ENCODE measurements at places on chromosomes 2 and 18. TPM values are rescaled to one million over a fixed set of nuclear protein-coding genes. Genes with fewer than 3 reads are reported as not detected.

- DNase-seq = no peak
Measured at GRCh38 chr2:149463328-149464002, 124.1 kb downstream of the MMADHC start.

DNA sequence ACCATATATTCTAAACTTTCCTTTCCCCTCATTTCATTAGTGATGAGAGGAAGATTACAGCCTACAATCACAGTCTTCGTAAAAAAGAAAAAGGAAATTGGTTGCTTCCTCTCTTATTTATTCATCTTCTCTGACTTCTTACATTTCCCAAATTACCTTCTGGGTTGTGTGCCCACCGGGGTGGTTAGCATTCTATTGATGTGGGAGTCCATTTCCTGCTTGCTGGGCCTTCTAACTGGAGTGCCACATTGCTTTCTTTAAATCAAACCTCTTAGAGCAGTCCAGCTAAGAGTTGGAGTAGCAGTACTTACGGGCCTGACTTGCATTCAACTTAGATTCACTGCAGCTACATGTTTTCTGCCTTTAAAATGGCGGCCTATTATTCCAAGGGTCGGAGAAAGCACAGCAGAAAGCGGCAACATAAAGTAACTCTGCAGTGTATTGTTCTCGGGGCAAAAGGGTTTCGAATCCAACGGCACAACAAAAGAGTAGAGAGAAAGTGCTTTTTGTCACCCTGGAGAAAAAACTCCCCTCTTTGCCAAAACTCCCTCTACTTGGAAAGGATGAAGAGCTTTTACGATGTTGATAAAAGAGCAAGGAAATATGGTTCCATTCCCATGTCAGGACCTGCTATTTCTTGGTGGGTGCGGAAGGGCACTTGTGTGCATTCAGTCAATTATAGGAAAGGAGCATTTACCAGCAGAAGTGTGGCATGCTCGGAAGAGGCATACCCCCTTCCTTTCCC, 110.6 kb upstream of the DLX2 start:
- DNase-seq = no peak

The ARHGAP28 gene
- total RNA-seq = 110 TPM

The CCDC74A gene
- total RNA-seq = 17.3 TPM
